Stimulated activated CD4-positive, alpha-beta T cell treated with anti-CD3 and anti-CD28 coated beads, TNF-alpha, amount 100 ng/mL, for 24 hours (primary cell): ENCODE measurements at places on chromosomes 2 and 18.

GRCh38 chr2:214774108-214774507, 35.4 kb downstream of the BARD1 start:
- DNase-seq, result no peak

GRCh38 chr18:63292831-63293683, 26.5 kb downstream of the BCL2 start:
- no peak for DNase-seq

DNA sequence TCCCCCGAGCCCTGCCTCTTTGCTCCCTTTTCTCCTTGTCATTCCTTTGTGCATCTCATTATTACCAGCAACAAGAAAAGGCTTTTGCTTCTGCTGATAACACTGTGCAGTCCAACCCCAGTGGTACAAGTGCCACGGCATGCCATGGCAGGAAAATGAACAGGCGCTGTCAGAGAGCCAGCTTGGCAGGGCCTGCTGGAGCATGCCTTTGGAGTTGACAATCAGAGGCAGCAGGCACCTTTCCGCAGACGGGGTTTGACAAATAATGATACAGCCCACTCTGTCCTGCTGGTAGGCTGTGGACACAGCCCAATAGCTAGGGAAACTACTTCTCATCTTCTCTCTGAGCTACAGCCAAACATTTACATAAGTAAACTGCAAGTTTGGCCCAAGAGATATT, 243.9 kb upstream of the LRRTM1 start:
- no peak for DNase-seq

- no peak for DNase-seq
Observed at GRCh38 chr2:157036726-157037125, 220.8 kb upstream of the GALNT5 start.

GRCh38 chr2:187995556-187995955, 296.1 kb upstream of the GULP1 start:
- DNase-seq, result no peak
